ENCODE measurements at places on chromosomes 7 and 10.

DNA sequence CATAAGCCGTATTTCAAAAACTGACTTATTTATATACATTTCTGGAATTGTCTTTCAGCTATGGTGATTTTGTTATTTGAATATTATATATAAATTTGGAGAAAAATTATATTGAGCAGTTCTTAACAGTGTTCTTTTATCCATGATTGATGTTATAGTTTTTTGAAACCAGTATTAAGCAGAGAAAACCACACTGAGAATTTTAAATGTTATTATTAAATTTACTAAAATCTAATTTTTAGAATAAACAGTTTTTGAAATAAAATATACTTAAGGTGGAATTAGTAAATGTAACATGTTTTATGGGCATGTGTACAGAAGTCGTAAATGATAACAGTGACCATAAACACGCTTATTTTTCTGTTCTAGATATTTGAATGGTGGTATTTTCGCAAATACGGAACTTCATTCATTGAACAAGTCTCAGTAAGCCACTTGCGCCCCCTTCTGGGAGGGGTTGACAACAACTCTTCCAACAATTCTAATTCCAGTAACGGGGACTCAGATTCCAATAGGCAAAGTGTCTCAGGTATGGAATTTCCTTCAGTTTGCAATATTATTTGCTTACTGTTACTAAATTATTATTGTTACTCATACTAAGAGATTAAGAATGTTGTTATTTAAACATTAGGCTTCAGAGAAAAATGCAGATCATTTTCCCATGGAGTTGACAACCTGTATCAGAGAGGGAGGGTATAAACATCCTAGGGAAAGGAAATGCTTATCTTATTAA is 166.1 kb downstream of the ST7 start:
- DNase-seq = peak; percentile 81

- no peak for DNase-seq
Measured at GRCh38 chr7:13904689-13905088, 84.8 kb downstream of the ETV1 start.

- no peak for DNase-seq
Measured at GRCh38 chr7:116922545-116922944, 30.8 kb upstream of the ST7 start.

- no peak for DNase-seq
Measured at GRCh38 chr10:75624638-75625037, 193.2 kb downstream of the LRMDA start.

- peak; percentile 38 for DNase-seq
Measured at GRCh38 chr10:86665218-86665607, 3.1 kb upstream of the LDB3 start.

- no peak for DNase-seq
Measured at GRCh38 chr7:29192811-29193210, 1.8 kb upstream of the CHN2 start.

DNA sequence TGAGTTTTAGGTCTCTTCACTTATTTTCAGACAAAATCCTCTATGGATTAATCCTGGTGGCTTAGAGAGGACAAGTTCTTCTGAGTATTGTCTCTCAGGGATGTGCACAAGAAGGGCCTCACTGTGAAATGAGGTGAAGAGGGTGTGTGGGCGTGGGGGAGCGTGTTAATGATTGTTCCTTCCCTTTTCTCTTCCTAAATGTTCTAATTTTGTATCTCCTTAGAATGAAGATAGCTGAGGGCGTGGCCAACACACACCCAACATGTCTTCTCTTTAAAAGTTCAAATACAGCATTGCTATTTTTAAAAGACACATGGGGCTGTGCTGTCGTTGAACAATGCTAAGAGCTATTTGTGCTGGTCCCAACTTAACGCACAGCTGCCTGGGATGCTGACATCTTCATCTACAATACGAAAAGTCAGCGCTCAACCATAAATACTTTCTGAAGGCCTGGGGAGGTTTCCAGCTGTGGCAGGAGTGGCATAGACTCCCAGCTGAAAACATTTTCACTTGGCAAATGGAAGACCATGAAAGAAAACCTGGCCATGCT is 135.9 kb downstream of the JCAD start:
- no peak for DNase-seq

DNA sequence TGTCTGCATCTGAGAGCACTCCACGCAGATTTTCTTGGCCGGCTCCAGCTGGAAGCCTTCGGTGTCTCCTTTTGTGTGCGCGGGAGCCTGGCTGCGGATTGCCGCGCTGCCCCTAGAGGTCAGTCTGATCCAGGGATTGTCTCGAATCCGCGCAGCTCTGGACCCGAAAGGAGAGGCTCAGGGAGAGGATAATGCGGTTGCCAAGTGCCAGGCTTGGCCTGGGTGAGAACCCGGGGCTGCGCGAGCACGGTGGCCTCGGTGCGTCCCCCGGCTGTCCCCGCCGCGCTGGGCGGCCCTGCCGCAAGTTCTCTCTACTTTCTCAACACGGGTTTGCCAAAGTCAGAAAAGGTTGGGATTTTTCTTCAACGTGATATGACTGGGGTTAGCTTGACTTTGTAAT is 140.9 kb downstream of the ADCYAP1R1 start:
- DNase-seq = peak; percentile 41

- DNase-seq = no peak
Measured at GRCh38 chr10:70528741-70529362, 50.3 kb downstream of the PALD1 start.

GRCh38 chr7:90487808-90488207 is 18.4 kb downstream of the PTTG1IP2 start:
- DNase-seq = no peak

- DNase-seq = no peak
Measured at GRCh38 chr10:49242604-49243003, 54.4 kb upstream of the TMEM273 start.

DNA sequence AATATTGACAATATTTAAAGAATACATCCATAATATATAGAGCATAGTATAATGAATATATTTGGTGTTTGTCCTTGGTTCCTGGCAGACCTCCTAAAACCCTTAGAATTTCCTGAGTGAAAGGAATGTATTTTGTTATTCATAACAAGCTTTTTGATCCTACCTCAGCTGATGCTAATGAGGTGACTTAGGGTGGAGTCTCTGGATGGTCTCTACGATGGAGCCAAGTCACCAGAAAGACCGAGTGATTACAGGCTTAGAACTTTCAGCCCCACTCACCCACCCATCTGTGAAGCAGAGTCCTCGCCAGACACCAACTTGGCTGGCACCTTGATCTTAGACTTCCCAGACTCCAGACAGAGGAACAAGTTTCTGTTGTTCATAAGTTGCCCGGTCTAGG is 35.9 kb downstream of the UPF2 start:
- DNase-seq = no peak

DNA sequence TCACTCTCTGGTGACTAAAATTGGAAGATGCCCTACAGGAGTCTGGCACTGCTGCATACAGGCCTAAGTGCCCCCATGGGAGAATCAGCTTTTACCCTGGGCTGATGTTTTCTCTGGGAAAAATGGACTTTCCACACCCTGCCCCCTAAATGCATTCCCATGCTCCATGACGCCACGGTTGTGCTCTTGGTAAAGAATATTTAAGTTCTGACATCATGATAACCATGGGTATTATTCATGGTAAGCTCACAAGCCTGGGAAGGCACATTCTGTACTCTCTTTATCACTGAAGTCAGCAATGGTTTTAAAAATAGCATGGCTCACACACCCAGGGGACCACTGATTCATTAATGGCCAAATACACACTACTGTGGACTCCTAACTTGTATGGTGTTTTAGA is 43.4 kb downstream of the HIPK2 start:
- DNase-seq = no peak

GRCh38 chr10:72392571-72392970 is 37.9 kb upstream of the DNAJB12 start:
- DNase-seq = no peak

DNA sequence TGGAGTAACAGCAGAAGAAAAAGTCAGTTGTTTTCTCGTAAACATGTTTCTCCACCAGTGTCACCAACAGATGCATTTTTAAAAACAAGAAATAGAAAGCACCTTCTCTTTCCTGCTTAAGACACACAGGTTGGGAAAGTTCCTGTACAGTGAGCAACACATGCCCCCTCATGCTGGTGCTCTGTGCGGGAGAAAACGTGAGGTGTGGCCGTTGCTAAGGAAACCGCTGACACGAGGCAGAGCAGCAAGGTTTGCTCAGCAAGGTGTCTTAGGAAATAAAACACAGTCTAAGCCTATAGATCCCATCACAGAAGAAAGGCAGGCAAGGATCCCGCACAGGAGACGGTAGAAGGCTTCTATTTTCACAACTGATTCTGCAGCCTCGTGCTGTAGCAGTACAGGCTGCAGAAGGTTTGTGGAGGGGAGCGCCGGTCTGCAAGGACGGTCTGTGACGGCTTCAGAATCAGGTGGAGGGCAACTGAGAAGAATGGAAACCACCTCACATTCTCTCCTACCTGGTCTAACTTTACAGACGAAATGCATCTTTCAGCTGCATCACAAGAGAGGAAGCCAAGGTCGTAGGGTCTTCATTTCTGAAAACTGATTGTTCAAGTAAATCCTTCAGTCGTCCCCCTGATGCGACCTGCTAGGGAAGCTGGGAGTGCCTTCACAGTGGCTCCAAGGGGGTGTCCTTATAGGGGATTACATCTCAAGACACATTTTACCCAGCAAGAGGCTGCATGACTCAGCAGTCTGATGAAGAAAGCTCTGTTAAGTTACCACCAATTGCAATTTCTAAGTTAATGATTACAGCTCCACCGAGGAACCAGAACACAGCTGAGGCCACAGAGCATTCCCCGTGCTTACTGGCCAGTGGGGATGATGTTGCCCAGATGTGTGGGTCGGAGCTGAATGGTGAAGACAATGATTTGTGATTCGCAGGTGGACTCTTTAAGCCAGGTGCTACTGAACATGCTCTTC is 150.7 kb upstream of the KLF14 start:
- DNase-seq = no peak

DNA sequence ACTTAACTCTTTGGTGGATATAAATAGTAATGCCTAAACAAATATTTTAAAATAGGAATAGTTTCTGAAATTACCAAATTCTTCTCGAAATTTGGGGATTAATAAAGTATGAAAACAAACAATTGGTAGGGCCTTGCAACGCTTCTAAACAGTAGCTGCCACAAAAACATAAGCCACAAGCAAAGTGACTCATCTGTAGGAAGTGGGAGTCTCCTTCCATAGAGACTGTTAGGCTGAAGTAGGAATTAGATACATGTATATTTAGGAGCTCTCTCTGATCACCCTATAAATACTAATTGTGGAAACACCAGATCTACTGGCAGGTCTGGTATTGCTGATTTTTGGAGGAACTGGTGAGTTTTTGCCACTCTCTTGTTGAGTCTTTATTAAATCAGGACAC is 5.7 kb upstream of the LMOD2 start:
- DNase-seq = no peak

All from pancreas (tissue), 10 donors.